ENCODE measurements at places on chromosomes 3 and 15. TPM values are rescaled to one million over a fixed set of nuclear protein-coding genes. Genes with fewer than 3 reads are reported as not detected.

WDR5B gene
- polyA plus RNA-seq, result 2.3 TPM

DNA sequence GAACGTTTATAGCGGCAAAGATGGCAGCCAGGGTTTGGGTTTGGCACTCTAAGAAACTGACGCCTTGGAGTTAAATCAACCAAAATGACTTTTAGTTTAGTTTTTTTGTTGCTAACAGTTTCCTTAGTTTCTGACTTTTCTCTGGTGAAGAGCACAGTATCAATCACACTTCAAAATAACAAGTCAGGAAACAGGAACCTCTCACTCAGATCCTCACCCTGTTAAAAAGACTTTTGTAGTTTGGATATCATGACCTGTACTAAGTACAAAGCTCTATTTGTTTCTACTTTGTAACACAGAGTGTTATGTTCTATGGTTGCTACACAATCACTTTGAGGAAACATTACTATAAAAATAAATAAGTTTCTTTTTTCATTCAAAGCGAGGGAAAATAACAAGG, 51.1 kb downstream of the ATP10A start:
- no peak for DNase-seq
- peaks cover 2% of the 10 kb centered on the region for H3K4me1 ChIP-seq
- H3K27me3 ChIP-seq, result no peaks in the 10 kb centered on the region

BRK1 gene
- polyA plus RNA-seq, result 178 TPM

CCR4 gene
- polyA plus RNA-seq, result 0.02 TPM

MORC1 gene
- 0.05 TPM for polyA plus RNA-seq

- H3K36me3 ChIP-seq, result no peaks in the 10 kb centered on the region
- H3K27ac ChIP-seq, result no peak overlapping the region
- DNase-seq, result no peak
Measured at GRCh38 chr3:107662124-107662507, 139.4 kb downstream of the BBX start.

CHST13 gene
- 0.15 TPM for polyA plus RNA-seq

STT3B gene
- polyA plus RNA-seq, result 137 TPM

GOLGA8G gene
- polyA plus RNA-seq, result not detected

MED12L gene
- 0.20 TPM for polyA plus RNA-seq

CYP1A1 gene
- not detected for polyA plus RNA-seq

DNA sequence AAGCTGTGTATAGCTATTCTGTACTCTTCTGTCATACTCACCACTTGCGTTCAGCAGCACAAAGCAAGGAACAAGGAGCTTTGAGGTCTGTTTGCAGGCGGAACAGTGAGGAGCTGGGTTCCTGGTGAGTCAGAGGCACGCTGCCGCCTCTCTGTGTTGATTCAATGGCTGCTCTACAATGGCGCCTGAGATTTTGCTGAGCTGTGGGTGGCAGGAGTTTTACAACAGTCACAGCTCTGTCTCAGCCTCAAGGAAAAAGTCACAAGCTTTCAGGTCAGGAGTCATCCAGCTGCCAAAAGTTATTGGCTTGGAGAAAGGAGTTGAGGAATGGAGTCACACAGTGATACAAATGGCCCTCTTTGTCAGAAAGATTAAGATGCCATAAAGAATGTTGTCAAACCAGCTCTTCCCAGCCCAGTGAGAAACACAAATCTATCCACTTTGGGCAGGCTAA, 98.1 kb downstream of the SSR3 start:
- H3K27me3 ChIP-seq, result no peaks in the 10 kb centered on the region
- no peaks in the 10 kb centered on the region for H3K36me3 ChIP-seq
- DNase-seq, result no peak
- no peak overlapping the region for H3K4me3 ChIP-seq
- H3K4me1 ChIP-seq, result no peaks in the 10 kb centered on the region
- H3K27ac ChIP-seq, result no peak overlapping the region

DNA sequence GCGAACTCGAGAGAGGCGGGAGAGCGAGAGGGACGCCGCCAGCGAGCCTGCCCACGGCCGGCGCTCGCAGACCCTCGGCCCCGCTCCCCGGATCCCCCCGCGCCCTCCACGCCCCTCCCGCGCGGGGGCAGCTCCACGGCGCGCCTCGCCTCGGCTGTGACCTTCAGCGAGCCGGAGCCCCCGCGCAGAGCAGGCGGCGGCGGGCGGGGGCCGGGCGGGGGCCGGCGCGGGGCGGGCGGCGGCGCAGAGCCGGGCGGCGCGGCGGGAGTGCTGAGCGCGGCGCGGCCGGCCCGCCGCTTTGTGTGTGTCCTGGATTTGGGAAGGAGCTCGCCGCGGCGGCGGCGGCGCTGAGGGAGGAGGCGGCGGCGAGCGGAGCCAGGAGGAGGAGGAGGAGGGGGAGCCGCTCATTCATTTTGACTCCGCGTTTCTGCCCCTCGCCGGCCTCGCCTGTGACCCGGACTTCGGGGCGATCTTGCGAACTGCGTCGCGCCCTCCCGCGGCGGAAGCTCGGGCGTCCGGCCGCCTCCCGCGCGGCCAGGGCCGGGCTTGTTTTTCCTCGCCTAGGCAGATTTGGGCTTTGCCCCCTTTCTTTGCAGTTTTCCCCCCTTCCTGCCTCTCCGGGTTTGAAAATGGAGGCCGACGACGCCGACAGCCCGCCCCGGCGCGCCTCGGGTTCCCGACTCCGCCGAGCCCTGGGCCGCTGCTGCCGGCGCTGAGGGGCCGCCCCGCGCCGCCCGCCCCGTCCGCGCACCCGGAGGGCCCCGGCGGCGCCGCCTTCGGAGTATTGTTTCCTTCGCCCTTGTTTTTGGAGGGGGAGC, 524 bp downstream of the IGF1R start:
- peak overlapping the region; percentile 92 for H3K4me3 ChIP-seq
- H3K4me1 ChIP-seq, result peaks cover 2% of the 10 kb centered on the region
- H3K36me3 ChIP-seq, result no peaks in the 10 kb centered on the region
- peak; percentile 65 for DNase-seq
- no peaks in the 10 kb centered on the region for H3K27me3 ChIP-seq
- peak overlapping the region; percentile 95 for H3K27ac ChIP-seq

CPNE9 gene
- 0.07 TPM for polyA plus RNA-seq

TCTA gene
- 31.2 TPM for polyA plus RNA-seq

DBR1 gene
- 8.6 TPM for polyA plus RNA-seq

ATP13A5 gene
- 0.07 TPM for polyA plus RNA-seq

MKRN2OS gene
- not detected for polyA plus RNA-seq

GRCh38 chr3:45929042-45929679, 14.1 kb upstream of the CXCR6 start:
- H3K36me3 ChIP-seq, result no peaks in the 10 kb centered on the region
- no peaks in the 10 kb centered on the region for H3K27me3 ChIP-seq
- H3K4me1 ChIP-seq, result no peaks in the 10 kb centered on the region
- DNase-seq, result no peak
- H3K27ac ChIP-seq, result no peak overlapping the region

ZNF80 gene
- not detected for polyA plus RNA-seq

TEX55 gene
- not detected for polyA plus RNA-seq
